ENCODE measurements at places on chromosomes 3 and 15. TPM values are rescaled to one million over a fixed set of nuclear protein-coding genes. Genes with fewer than 3 reads are reported as not detected.

The SLITRK3 gene
- 10.3 TPM for total RNA-seq

The ECE2 gene
- total RNA-seq: 2.7 TPM

The PBRM1 gene
- 180 TPM for total RNA-seq

The ADAMTSL3 gene
- 16.2 TPM for total RNA-seq

The SMCO1 gene
- not detected for total RNA-seq

The TRAT1 gene
- total RNA-seq: not detected

The CLRN1 gene
- total RNA-seq: not detected

The ATP10A gene
- 0.74 TPM for total RNA-seq

The LRRC15 gene
- total RNA-seq: not detected

The CHRD gene
- total RNA-seq: 8.6 TPM

The RGMA gene
- total RNA-seq: 16.2 TPM

The CCNB2 gene
- total RNA-seq: 2.7 TPM

The P4HTM gene
- 47.5 TPM for total RNA-seq

The ARID3B gene
- 4.4 TPM for total RNA-seq

The CCPG1 gene
- total RNA-seq: 30.5 TPM

The GOLGA6A gene
- total RNA-seq: not detected

The OXSR1 gene
- 36.4 TPM for total RNA-seq

The SPATA12 gene
- not detected for total RNA-seq

The GALNT15 gene
- 2.2 TPM for total RNA-seq

The CD200 gene
- 46.2 TPM for total RNA-seq

The TMEM207 gene
- not detected for total RNA-seq

The DLEC1 gene
- total RNA-seq: 0.74 TPM

The KLHL40 gene
- not detected for total RNA-seq

The ABHD17C gene
- total RNA-seq: 15.7 TPM

The MKRN2OS gene
- not detected for total RNA-seq

The COL6A5 gene
- under 0.01 TPM for total RNA-seq

The CMSS1 gene
- total RNA-seq: 12.3 TPM

The ZNF445 gene
- 41.6 TPM for total RNA-seq

The CPN2 gene
- not detected for total RNA-seq

The CCNDBP1 gene
- 21.9 TPM for total RNA-seq

The ZPLD1 gene
- under 0.01 TPM for total RNA-seq

The APPL1 gene
- 94.4 TPM for total RNA-seq
